ENCODE measurements at places on chromosomes 6 and 20. TPM values are rescaled to one million over a fixed set of nuclear protein-coding genes. Genes with fewer than 3 reads are reported as not detected.

Gene DLK2
- polyA plus RNA-seq: 0.08 TPM

Gene RNF217
- polyA plus RNA-seq: 2.3 TPM

Gene LZTS3
- 3.7 TPM for polyA plus RNA-seq

Gene MARCKS
- 5.1 TPM for polyA plus RNA-seq

Gene SYS1
- 27.2 TPM for polyA plus RNA-seq

GRCh38 chr6:129508477-129509145, 201.4 kb downstream of the ARHGAP18 start:
- no peaks in the 10 kb centered on the region for H3K36me3 ChIP-seq
- H3K4me1 ChIP-seq: peaks cover 4% of the 10 kb centered on the region
- DNase-seq: no peak
- no peak overlapping the region for H3K27ac ChIP-seq
- no peak overlapping the region for H3K4me3 ChIP-seq

DNA sequence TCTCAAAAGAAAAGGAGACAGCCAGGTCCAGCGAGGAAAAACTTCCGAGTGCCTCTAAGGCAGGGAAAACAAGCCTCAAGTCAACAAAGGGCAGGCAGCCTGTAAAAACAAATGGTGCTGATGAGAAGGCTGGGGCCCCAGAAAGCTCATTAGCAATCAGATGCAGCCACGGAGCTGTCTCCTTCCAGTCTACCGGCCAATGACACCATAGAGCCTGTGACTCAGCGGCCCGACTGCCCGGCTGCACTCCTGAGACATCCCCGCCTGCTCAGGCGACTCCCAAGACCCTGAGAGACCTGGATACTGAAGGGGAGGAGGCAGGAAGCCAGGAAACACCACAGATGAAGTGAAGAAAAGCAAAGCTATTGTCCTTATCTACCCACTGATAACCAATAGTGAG, 120.1 kb upstream of the HDDC2 start:
- DNase-seq: no peak
- no peak overlapping the region for H3K4me3 ChIP-seq
- H3K4me1 ChIP-seq: no peaks in the 10 kb centered on the region
- H3K27me3 ChIP-seq: no peaks in the 10 kb centered on the region
- no peak overlapping the region for H3K27ac ChIP-seq

- no peaks in the 10 kb centered on the region for H3K27me3 ChIP-seq
- no peak for DNase-seq
- H3K4me1 ChIP-seq: no peaks in the 10 kb centered on the region
- no peak overlapping the region for H3K27ac ChIP-seq
- no peak overlapping the region for H3K4me3 ChIP-seq
- H3K36me3 ChIP-seq: no peaks in the 10 kb centered on the region
Measured at GRCh38 chr20:35436177-35436573, 1.9 kb downstream of the GDF5 start.

- no peaks in the 10 kb centered on the region for H3K36me3 ChIP-seq
- H3K4me1 ChIP-seq: no peaks in the 10 kb centered on the region
- no peak overlapping the region for H3K4me3 ChIP-seq
- H3K27me3 ChIP-seq: no peaks in the 10 kb centered on the region
- H3K27ac ChIP-seq: no peak overlapping the region
Measured at GRCh38 chr20:49561256-49561655, 6.7 kb downstream of the PTGIS start.

DNA sequence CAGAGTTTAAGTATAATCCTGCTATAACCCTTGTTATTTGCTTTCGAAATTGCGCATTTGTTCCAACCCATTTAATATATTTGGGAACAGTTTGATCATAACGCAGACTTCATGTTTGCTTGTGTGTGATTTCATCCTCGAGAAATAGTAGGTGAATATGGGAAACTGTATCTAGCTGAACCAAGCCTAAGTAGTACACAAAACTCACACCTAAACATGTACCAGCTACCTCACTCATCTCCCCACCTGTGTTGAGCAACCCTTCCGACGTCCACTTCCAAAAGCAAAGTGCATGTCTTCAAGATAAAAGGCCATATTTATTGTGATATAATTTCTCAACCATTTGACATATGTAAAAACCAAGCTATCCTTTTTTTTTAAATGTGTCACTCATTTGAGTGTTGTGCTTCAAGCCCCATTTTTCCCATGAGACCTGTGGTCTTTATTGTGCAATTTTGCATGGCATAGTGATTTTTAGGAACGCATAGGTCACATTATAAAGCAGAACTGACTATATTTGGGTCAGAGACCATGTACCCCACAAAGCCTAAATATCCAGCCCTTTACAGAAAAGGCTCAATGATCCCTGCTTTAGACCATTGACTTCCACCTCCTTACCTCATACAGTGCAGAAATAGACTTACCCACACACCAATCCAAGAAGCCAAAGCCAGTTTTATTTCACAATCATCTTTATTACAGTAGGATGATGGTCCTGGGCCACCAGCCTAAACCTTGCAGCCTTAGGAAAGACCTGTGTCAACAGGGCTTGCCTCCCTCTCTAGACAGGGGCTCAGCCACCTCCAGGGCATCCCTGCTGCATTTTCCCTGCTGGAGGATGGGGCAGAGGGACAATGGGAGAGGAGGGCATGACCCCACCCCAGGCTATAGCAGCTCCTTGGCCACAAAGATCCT, 7.1 kb downstream of the CCND3 start:
- H3K27ac ChIP-seq: no peak overlapping the region
- peaks cover 55% of the 10 kb centered on the region for H3K36me3 ChIP-seq
- H3K4me3 ChIP-seq: no peak overlapping the region
- H3K27me3 ChIP-seq: no peaks in the 10 kb centered on the region
- DNase-seq: no peak

DNA sequence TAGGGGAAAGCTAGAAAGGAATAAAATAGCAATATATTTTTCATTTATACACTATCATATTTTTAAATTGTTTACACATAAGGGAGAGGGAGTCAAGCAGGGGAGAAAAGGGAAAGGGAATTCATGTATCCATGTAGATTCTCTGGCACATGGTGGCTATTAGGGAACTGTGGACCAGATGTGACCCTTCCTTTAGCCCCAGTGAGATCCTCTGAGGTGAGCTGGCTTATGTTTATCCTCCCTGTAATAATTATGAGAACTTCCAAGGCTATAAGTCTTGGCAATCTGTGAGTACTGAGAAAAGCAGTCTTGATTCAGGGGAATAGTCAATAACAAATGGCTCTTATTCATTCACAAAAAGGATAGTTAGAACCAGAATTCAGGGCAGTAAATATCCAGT, 42.6 kb downstream of the TSBP1 start:
- no peak for DNase-seq
- H3K27me3 ChIP-seq: no peaks in the 10 kb centered on the region
- no peak overlapping the region for H3K4me3 ChIP-seq

GRCh38 chr6:81785377-81785776, 32.9 kb upstream of the TENT5A start:
- DNase-seq: no peak
- H3K27me3 ChIP-seq: no peaks in the 10 kb centered on the region
- peaks cover 14% of the 10 kb centered on the region for H3K4me1 ChIP-seq
- no peaks in the 10 kb centered on the region for H3K36me3 ChIP-seq
- H3K27ac ChIP-seq: no peak overlapping the region

DNA sequence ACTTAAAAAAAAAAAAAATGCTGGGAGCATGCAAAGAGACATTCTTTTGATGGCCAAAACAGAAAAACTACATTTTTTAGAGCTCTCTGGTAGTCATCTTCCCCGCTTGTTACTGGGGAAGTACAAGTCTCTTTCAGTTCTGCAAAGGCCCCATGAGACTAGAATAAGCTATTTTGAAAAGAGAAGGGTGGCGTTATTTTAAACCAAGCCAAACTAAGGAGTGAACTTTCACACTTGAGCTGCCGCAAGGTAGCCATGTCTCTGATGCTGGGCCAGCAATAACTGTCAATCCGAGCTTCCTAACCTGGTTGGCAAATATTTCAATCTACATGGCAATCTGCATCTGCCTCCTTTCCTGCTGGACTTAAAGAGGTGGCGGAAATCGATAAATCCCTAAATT, 96.7 kb downstream of the L3MBTL3 start:
- H3K4me1 ChIP-seq: no peaks in the 10 kb centered on the region
- H3K27me3 ChIP-seq: no peaks in the 10 kb centered on the region

DNA sequence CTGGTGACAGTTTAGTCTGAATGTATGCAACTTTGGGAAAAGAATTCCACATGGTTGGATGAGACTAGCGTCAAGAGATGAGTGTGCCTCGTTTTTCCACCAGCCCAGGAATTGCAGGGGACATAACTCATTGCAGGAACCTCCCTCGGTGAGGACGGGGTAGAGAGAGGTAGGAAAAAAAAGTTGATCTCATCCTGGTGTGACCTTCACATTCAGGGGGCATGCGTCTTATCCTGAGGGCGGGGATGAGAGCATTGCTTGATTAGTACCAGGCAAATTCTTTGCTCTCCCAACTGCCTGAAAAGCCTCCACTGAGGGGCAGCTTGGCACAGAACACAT, 11.8 kb downstream of the TLDC2 start:
- no peak overlapping the region for H3K4me3 ChIP-seq
- no peak for DNase-seq
- H3K27ac ChIP-seq: no peak overlapping the region
- peaks cover 15% of the 10 kb centered on the region for H3K36me3 ChIP-seq
- no peaks in the 10 kb centered on the region for H3K27me3 ChIP-seq
- H3K4me1 ChIP-seq: peaks cover 4% of the 10 kb centered on the region

GRCh38 chr6:84688141-84688873, 76.1 kb downstream of the TBX18 start:
- no peak overlapping the region for H3K4me3 ChIP-seq
- no peaks in the 10 kb centered on the region for H3K36me3 ChIP-seq
- H3K27me3 ChIP-seq: no peaks in the 10 kb centered on the region
- H3K27ac ChIP-seq: no peak overlapping the region

DNA sequence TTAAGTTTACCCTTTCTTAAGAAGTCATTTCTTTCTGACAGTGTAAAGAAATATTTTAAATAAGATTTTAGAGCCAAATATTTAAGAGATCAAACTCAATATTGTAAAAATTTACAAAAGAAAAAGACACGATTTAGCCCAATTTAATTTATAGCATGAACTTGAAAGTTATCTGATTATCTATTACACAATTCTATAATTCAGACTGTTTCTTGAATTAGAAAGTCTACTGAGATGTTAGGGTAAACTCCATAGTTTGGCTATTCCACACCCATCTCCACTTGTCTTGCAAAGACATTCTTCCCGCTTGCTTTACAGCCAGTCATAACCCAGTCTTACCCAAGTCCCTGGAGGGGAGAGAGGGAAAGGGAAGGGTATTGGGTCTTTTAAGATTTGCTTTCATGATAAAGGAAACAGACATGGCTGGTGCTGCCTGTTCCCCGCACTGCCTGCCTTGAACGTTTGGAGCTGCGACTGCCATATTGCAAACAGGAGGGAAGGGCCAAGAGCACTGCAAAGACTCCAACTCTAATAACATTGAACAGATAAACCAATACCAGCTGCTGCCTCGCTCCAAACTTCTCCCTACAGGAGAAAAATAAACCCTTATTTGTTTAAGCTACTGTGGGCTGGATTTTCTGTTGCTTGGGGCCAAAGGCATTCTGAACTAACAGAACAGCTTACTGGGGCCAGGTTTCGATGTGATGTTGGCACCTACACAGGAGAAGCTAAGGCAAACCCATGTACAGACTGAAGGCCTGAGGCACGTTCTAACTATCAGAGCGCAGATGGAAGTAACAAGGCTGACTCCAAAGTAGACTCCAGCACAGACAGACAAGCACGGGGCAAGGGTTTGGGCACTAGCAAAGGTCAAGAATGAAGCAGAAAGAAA, 552.3 kb upstream of the JARID2 start:
- no peak for DNase-seq
- no peak overlapping the region for H3K27ac ChIP-seq
- no peak overlapping the region for H3K4me3 ChIP-seq
- no peaks in the 10 kb centered on the region for H3K4me1 ChIP-seq

DNA sequence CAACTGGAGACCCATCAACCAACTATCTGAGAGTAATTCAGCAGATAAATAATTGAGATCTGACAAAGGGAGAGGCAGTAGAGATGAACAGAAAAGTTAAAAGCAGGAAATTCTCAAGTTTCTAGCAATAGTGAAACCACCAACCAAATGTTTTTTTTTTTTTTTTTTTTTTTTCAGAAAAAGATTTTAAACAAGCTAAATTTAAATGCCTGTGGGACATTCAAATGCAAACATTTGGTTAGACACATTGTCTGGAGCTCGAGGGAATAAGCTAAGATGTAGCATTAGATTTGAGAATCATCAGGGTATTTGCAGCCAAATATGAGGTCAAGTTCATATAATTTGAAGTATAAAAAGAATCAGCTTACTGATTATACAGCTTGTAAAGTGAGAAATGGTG, 16.4 kb downstream of the RANBP9 start:
- no peak overlapping the region for H3K4me3 ChIP-seq
- H3K4me1 ChIP-seq: no peaks in the 10 kb centered on the region
- DNase-seq: no peak
- H3K27me3 ChIP-seq: no peaks in the 10 kb centered on the region
- H3K36me3 ChIP-seq: peaks cover 7% of the 10 kb centered on the region

DNA sequence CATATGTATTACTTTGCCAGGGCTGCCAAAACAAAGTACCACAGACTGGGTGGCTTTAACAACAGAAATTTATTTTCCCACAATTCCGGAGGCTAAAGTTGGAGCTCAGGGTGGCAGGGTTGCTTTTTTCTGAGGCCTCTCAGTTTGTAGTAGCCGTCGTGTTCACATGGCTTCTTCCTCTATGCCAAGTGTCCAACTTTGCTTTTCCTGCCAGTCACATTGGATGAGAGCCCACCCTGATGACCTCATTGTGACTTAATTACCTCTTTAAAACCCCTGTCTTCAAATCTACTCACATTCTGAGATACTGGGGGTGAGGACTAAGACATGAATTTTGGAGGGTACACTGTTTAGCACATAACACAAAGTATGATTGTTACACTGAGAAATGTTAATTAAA, 9.9 kb upstream of the ECT2L start:
- H3K36me3 ChIP-seq: peaks cover 20% of the 10 kb centered on the region
- H3K4me1 ChIP-seq: no peaks in the 10 kb centered on the region
- DNase-seq: no peak
- no peaks in the 10 kb centered on the region for H3K27me3 ChIP-seq
- no peak overlapping the region for H3K27ac ChIP-seq

GRCh38 chr6:47595785-47596184, 102.6 kb upstream of the ADGRF4 start:
- no peaks in the 10 kb centered on the region for H3K4me1 ChIP-seq
- no peaks in the 10 kb centered on the region for H3K27me3 ChIP-seq
- peaks cover 23% of the 10 kb centered on the region for H3K36me3 ChIP-seq
- H3K4me3 ChIP-seq: no peak overlapping the region
- H3K27ac ChIP-seq: no peak overlapping the region
- DNase-seq: no peak

DNA sequence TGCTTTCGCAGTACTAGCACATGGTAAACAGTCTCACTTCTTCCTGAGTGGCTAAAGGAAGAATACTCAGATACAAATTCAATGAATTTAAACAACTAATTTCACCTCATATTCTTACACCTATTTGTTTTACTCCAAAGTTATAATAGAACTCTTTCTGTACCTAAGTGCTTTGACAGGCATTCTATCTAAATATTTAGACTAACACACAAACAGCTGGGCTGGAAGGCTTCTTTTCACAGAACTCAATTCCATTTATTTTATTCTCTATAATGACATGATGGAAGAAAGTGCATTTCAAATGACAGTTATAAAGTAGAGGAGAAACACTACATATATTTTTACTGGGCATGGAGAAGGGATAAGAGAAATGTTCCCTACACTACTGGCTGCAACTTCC, 384.9 kb upstream of the SPTLC3 start:
- no peaks in the 10 kb centered on the region for H3K4me1 ChIP-seq
- no peak for DNase-seq
- H3K27me3 ChIP-seq: no peaks in the 10 kb centered on the region
- no peak overlapping the region for H3K27ac ChIP-seq
- H3K36me3 ChIP-seq: no peaks in the 10 kb centered on the region
